ENCODE measurements at places on chromosomes 3 and 15.
A peak's percentile ranks its signal among the peaks of the same experiment; 100 is the strongest.

- DNase-seq, result no peak
Observed at GRCh38 chr15:66505818-66506217, 692 bp downstream of the ZWILCH start.

DNA sequence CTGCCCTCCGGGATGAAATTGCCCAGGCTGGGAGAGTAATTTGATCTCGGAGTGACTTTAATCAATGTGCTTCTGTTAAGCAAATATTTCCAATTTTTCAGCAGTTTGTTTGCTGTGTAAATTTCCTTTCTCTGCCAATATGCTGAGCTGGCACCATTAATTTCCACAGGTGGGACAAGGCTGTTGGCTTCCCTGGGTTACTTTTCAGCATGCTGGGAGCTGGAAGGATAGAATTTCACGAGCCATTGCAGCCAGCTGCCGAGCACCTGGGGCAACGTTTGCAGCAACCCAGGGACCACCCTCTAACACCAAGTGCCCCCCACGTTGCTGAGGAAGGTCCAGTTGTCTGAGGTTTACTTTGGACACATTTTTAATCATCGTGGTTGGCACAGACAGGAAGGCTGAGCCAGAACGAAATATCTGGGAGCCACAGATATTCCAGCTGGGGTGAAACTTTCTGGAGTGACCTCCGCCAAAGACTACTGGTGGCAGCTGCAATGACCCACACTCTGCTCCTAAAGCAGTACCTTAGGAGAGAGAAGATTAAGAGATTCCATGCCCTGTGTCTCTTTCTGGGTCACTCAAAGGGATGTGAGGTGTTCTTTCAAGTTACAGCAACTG lies 293.3 kb upstream of the RGMA start:
- DNase-seq, result no peak

DNA sequence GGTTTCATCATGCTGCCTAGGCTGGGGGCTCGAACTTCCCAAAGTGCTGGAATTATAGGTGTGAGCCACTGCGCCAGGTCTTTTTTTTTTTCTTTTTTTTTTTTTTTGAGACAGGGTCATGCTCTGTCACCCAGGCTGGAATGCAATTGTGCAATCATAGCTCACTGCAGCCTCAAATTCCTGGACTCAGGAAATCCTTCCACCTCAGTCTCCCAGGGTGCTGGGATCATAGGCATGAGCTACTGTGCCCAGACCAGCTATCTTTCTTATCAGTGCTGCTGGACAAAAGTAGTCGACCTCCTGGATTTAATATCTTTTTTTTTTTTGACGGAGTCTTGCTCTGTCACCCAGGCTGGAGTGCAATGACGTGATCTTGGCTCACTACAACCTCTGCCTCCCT lies 60.8 kb downstream of the TFDP2 start:
- peak; percentile 7 for DNase-seq

- DNase-seq, result no peak
Observed at GRCh38 chr3:108849075-108849474, 26.5 kb downstream of the TRAT1 start.

DNA sequence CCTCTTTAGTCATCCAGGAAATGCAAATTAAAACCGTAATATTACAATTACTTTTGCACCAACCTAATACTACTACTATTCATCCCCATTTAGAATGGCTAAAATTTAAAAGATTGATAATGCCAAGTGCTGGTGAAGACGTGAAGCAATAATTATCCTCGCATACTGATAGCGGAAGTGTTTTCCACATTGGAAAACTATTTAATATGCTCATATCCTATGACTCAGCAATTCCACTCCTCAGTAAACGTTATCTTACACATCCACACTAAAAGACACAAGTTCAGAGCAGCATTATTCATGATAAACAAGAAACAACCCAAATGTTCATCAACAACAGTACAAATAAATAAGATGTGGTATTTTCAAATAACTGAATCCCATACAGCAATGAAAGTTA lies 70.6 kb downstream of the VPS13C start:
- no peak for DNase-seq

DNA sequence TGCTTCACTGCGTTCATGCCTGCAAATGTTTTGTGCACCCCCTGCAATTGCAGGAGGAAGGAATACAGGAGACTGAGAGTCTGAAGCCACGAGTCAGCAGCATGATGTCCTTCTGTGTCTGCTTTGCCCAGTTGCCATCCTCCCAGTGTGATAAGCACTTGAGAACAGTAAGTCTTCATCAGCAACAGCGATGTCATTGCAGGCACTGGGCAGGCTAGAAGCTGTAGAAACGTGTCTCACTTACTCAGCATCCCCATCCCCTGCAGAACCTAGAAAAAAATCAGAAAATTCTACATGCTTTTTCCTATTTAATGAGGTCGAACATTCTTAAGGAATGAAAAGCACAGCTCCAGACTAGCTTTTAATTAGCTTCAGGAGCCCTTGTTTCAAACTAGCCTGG lies 156.5 kb upstream of the LPP start:
- DNase-seq, result no peak

DNA sequence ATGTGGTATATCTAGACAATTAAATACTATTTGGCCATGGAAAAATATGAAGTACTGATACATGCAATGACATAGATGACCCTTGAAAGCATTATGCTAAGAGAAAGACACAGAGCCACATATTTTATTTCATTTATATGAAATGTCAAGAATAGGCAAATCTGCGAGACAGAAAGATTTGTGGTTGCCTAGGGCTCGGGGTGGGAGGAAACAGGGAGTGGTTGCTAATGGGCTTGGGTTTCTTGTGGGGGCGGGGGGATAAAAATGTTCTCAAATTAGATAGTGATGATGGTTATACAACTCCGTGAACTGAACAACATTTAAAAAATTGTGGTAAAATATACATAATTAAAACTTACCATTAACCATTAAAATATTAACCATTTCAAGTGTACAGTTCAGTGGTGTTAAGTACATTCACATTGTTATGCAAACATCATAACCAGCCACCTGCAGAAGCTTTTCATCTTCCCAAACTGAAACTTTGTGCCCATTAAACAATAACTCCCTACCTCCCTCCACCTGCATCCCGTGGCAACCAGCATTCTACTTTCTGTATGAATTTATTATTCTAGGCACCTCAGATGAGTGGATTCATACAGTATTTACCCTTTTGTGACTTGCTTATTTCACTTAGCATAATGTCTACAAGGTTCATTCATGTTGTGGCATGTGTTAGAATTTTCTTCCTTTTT lies 24.3 kb upstream of the ANP32A start:
- DNase-seq, result no peak

DNA sequence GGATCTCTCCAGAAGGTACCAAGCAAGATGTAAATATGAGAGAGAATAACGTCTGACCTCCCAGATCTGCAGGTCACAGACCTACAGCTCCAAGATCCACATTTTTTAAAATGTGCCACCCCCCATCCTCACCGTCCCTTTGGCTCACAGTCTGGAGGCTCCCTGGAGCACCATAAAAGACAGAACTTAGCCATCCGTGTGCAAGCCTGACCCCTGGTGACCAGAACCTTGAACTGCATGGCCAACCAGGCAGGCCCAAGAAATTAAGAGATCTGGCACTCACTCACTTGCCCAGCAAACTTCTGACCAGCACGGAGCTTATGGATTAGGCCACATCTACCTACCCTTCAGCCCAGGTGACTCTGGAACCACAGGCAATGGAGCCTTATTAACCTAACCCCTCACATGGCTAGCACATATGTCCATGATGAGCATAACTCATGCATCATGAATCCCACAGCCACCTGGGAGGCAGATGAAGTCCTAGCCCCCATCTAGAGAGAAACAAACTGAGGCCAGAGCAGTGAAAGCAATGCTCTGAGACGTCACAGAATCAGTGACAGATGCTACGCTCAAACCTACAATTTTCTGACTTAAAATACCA lies 275.3 kb downstream of the UACA start:
- no peak for DNase-seq

DNA sequence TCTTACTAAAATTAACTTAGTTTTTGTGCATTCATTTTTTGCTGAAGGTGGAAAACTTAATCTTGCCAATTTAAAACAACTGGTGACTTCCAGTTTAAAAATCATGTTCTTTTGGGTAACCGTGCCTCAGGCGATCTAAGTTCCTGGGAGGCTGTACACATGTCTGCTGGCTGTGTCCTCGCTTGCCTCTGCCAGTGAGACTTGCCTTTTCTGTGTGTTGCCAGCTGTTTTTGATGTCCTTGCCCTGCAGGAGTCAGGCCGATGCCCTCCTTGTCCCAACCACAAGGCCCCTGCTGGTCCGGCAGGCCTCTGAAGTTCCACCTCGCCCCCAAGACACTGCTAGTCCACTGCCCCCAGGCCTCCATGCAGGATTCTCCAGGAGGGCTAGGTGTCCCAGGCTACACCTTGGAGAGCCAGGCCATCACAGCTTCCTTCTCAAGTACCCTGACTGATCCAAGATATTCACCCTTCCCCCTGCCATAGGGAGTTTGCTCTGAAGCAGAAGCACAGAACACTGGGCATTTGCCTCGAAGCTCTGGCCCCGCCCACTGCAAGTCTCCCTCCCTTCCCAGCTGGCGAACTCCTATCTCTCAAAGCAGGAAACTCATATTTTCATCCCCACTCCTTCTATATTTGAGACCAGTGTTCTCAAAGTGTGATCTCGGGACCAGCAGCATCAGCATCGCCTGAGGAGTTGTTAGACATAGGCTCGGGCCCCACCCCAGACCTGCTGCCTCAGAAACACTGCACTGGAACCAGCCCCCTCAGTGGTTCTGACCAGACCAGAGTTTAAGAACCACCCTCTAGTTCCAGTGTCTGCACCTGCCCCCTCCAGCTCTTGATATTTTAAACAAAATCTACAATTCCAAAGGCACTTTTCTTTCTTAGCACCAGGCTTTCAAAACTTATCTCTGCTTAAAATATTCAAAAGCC lies 185.8 kb upstream of the UBE2E1 start:
- DNase-seq, result no peak

DNA sequence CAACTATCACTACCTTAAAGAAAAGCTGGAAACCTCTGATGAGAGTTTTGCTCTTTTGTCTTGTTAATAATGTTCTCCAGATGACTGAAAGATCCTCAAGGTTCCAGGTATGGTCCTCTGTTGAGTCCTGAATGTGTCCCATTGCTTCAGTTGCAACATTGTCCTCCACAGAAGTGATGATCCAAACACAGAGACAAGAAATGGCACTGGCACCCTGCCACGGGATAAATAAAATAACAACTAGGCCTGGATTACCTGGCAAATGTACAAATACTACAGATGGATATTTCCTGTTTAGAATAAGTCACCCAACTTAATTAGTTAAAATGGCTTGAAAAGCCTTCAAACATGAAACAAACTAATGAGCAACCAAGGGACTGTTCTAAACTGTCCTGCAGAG lies 58.3 kb downstream of the EIF3J start:
- no peak for DNase-seq

DNA sequence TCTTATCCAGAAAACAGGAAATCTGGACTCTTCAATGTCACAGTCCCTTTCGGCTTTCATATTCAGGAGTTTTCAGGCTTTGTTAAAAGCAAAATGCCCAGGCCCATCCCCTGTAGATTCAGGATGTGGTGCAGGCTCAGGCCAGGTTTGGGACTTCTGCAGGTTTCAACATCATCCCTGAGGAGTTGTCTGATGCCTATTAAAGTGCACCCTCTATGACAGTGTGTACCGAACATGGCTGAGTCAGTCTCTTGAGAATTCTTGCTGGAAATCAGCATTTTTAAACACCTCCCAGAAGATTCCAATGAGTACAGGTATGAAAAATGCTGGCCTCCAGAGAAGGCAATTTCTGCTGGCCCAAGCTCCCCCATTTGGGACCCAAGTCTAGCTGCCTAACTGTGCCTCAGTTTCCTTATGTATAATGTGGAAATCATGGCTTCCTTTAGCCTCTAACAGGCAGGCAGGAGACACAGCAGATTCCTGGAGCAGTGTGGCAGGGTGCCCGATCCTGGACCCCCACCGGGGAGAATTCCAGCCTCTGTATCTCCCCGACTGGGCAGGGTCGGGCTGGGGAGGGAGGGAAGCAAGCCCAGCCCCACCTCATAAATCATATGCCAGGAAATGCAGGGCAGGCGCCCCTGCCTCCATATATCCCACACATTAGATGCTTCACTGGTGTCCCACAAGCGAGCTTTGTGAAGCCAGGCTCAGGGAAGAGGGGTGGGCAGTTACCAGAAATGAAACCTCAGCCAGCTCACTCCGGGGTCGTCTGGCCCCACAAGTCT lies 44.4 kb upstream of the SLC6A11 start:
- DNase-seq, result peak; percentile 68

- DNase-seq, result no peak
Observed at GRCh38 chr3:170953229-170953628, 44.8 kb upstream of the EIF5A2 start.

GRCh38 chr3:74603292-74603691 lies 11.2 kb downstream of the CNTN3 start:
- DNase-seq, result no peak

GRCh38 chr3:56469141-56469540 lies 874 bp upstream of the ERC2 start:
- no peak for DNase-seq

GRCh38 chr3:102113421-102114041 lies 264.2 kb downstream of the NFKBIZ start:
- DNase-seq, result no peak

DNA sequence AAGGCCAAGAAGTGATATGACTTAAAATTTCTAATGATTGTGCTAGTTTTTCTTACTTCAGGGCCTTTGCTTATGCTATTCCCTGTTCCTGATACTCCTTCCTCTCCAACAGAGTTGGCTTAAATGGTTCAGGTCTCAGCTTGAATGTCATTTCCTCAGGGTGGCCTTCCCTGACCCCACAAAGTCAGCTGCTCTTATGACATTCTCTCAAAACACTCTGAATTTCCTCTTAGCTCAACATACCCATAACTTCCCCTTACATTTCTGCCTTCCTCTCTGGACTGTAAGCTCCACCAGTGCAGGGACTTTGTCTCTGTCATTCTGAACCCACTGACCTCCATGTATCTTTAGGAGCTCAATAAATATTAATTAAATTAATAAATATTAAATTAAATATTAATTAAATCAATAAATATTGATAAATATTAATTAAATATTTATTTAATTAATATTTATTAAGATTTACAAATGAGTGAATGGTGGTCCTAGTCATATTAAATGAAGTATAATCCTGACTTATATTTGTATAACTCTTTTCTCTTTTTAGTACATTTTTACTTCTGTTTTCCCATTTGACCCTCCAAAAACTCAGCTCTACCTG lies 17.9 kb upstream of the TMCC1 start:
- DNase-seq, result no peak

DNA sequence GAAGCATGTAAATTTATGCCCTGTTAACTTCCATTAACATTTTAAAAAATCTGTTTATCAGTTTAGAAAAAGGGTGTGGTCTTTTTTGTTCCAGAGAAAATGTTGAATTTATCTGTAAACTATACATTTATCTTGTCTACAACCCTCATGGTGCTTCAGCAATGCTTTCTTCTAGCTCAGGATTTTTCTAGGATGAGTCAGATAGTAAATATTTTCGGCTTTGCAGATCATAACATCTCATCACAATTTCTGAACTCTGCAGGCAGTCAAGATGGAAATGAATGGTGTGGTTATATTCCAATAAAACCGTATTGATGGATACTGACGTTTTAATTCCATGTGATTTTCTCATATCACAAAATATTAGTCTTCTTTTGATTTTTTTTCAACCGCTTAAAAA lies 70.5 kb upstream of the FOXB1 start:
- DNase-seq, result no peak

GRCh38 chr3:9803494-9803893 lies 6.6 kb upstream of the TTLL3 start:
- no peak for DNase-seq

Measured in keratinocyte (primary cell).